ENCODE measurements at places on chromosomes 16 and 17.

DNA sequence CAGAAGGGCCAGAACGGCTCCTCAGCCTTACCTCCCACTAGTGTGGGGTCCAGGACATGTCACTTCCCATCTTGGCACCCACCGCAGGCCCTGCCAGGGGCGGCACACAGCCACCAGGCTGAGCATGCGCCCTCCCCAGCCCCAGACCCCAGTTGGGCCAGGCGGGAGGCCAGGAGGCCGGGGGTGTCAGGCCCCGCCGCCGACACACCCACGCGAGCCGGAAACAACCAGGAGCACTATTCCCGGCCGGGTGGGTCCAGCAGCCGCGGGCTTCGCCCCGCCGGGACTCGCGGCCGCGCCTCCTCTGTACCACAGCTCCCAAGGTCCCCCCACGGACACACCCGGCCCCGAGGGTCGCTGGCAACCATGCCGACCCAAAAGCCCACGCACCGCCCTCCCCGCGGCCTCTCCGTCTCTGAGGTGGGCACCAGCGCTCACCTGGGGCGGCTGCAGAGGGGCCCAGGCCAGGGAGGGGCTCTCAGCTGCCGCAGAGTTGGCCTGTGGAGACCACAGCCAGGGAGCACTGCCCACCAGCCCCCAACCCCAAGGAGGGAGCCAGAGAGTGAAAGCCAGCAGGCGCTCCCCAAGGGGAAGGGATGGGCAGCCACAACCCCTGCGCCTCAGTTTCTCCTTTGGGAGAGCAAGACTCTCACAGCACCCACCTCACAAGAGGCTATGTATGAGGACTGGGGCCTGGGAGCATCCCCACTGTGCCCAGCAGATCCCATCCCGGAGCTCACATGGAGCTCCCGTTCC, 18.0 kb downstream of the B9D1 start:
- no peak for DNase-seq

DNA sequence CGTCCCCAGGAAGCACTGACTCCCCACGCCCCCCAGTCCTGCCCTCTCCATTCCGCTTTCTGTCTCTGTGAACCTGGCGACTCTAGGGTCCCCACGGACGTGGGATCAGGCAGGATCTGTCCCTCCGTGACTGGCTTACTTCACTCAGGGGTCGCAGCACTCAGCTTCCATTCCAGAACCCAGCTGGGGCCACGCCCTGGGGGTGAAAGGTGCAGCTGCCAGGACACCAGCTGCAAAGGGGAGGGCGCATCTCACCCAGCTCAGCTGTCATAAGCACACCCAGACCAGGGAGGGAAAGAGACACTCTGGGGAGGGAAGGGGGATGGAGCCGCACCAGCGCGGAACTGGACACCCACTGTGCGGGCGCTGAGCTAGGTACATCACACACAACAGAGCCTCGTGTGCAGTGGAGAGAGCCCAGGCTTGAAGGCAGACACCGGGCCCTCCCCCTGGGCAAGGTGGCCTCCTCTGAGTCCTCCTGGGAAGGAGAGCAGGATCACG, 18.5 kb upstream of the HEXD start:
- no peak for DNase-seq

- DNase-seq: no peak
Observed at GRCh38 chr17:30594223-30594952, 117.2 kb downstream of the GOSR1 start.

GRCh38 chr17:6160232-6160555, 90.0 kb downstream of the WSCD1 start:
- DNase-seq: no peak

DNA sequence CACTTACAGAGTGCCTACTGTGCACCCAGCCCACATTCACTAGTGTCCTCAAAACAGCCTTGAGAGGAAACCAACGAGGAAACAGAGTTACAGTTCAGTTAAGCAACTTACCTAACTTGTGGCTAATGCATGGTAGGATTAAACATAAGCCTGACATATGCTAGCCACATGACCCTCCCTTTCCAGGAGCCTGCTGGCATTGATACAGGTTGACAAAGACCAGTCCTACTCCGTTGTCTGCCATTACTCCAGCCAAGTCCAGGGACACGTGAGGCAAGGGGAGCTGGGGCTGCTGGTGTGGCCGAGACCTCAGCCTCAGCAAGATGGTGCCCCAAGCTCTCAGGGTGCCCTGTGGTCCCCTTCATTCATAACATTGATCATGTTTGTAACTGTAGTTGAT, 37.9 kb downstream of the SNX20 start:
- DNase-seq: no peak

DNA sequence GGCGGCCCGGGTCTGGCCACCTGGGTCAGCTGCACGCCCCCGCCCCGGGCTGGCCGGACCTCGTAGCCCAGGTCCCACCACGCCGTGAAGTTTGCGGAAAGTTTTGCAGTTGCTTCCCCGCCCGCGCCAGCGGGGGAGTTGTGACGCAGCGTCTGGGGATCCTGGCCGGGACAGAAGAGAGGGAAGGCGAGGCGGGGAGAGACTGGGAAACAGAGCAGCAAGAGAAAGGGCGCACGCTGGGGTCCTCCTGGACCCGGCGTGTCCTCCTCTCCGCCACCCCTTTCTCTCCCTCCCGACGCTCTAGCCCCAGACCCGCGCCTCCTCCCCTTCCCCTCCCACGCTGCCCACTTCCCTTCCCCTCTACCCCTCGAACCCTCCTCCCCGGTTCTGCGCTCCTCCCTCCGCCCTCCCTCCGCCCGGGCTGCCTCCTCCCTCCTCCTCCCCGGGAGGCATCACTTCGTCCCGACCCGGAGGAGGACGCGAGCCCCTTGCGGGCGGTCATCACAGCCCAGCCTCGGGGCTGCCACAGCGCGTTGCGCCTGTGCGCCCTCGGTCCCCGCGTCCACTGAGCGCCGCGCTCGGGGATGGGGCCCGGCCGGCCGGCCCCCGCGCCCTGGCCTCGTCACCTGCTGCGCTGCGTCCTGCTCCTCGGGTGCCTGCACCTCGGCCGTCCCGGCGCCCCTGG, at the start of gene MRC2:
TSS of gene MRC2 (plus strand) at position 452 of the 685 bp plus-strand sequence. CDS start at position 585, 133 bp downstream.
- peak; percentile 36 for DNase-seq

GRCh38 chr16:49931916-49932315, 76.0 kb upstream of the ZNF423 start:
- no peak for DNase-seq

GRCh38 chr17:4766723-4767122, 5.0 kb upstream of the TM4SF5 start:
- no peak for DNase-seq

- no peak for DNase-seq
Observed at GRCh38 chr17:20026960-20027359, 17.8 kb downstream of the SPECC1 start.

- no peak for DNase-seq
Observed at GRCh38 chr17:43356999-43357398, 41.8 kb upstream of the ARL4D start.

DNA sequence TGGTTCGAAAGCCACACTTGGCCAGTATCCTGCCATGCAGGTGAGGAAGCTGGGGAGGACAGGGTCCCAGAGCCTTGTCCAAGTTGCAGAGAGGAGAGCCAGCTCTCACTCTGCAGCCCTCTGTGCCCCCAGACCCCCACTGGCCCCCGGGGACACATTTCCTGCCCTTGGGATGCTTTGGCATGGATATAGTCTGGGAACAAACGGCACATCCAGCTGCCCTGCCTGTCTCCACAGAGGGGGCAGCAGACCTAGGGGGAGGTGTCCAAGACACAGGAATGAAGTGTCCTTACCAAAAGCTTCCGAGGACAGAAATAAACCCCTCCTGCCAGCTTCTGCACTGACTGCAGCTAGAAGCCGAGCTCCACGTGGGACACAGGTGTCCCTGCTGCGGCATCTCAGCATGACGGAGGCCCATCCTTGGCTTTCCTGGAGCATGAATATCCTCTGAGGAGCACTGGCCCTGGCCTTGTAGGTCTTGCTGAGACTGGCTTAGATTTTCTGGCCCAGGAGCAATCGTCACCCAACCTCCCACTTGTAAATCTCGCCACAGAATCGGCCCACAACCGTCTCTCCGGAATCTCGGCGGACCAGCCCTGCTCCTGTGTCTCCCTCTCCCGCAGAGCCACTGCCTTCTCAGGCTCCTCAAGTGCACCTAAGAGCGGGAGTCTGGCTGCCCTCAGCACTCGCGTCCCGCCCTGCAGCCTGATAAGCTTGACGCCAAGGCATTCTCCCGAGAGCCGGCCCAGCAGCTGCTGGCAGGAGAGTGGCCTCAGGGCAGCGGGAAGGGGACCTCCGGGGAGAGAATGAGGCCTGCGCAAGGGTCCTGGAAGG, 1.1 kb upstream of the CAPN15 start:
- peak; percentile 52 for DNase-seq

- DNase-seq: no peak
Observed at GRCh38 chr17:32831627-32832243, 45.2 kb downstream of the MYO1D start.

DNA sequence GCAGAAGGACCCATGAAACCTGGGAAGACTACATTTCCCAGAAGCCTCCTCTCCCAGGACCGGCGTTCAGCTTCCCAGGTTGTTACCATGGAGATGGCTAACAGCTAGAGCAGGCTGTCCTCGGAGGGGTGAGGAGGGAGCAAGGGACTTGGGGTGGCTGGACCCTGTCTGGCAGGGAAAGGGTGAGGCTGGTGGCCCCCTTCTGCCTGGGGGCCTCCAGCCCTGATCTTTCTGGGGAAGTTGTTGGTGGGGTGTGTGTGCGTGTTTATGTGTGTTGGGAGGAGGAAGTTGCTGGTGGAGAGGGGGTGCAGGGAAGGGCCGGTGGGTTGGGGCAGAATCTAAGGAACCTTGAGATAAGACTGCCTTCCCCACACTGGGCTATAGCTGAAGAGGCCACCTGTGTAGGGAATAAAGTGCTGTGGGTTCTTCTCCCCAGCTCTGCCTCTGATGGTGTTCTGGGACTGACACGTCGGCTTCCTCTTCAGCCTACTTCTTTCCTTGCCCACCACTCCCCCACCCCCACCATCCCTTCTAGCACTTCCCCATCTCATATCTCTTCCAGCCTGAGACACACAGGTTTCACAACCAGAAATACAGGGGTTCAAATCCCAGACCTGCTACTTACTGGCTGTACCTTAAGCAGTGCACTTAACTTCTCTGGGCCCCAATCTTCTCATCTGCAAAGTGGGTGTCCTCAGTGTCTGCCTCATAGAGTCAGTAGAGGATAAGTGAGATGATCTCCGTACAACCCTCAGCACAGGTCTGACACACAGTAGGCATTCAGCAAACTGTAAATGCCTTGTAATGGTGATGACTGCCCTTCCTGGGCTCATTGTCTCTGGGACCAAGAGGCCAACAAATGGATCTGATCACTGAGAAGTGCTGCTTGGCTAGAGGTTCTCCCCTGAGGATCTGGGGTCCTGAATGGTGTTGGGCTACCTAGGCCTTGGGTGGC, at the start of gene DRC7:
TSS of gene DRC7 (plus strand) at position 82 of the 955 bp plus-strand sequence. CDS start 3,144 bp downstream, outside the sequence.
- peak; percentile 65 for DNase-seq

DNA sequence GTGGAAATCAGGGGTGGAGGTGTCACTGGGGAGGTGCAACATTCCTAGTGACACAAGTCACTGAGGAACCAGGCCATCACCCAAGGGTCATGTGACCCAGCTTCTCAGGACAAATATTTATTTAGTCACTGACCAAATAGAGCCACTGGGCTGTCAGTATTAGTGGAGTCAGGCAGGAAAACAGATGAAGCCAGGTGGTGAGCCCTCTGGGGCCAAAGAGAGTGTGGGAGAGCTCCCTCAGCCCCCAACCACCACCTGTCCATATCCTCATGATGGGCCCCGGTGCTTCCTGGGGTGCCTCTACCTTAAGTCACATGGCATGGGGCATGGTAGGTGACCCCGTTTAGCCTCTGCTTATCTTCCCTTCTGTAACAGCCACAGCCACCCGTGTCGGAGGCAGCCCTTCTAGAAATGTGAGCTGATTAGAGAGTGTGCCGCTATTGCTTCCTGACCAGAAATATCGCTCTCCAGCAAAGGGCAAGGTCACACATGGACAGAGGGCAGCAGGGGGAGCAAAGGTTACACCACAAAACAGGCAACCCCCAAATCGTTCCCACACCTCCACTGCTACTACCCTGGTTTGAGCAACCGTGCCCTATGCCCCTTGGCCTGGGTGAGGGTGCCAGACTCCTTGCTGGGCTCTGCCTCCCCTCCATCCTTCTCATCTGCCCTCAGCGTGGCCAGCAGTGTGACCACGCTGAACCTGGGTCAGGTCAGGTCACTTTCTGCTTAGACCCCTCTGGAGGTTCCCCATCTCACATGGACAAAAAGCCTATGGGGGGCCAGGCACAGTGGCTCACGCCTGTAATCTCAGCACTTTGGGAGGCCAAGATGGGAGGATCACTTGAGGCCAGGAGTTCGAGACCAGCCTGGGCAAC, 8.6 kb upstream of the AKTIP start:
- DNase-seq: peak; percentile 42

DNA sequence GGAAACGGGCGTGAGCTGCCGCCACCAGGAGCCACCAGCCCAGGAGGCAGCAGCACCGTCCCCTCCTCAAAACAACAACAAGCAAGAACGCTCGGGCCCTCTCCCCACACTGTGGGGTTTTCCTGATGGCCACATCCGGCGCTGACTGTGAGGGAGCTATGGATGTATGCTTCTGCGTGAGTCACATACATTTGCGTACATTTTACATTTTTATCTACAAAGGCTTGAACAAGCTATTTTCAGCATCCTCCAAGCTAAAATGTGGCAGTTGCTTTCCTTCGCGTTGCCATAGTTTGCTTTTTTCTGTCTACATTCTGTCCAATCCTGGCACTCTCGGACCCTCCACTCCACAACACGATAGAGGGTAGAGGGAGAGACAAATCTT, 2.0 kb upstream of the ABR start:
- DNase-seq: no peak

DNA sequence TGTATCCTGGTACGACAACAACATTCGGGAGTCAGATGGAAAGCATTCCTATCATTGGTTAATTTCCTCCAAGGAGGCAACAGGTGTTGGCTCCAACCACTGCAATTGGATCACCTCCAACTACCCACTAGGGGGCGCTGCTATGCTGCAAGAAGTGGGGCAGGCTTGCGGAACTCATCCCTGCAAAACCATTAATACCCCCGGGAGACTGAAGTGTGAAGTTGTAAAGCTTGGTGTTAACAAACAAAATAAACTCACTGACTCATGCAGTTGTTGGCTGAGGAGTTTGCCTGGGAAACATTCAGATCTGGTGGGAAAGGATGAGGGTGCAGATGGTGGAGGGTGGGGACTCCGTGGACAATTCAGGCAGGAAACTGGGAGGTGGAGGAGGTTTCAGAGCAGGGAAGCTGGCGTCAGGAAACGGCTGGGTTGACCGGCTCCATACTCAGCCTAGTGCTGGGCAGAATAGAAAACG, 84.9 kb downstream of the HS3ST2 start:
- peak; percentile 71 for DNase-seq

DNA sequence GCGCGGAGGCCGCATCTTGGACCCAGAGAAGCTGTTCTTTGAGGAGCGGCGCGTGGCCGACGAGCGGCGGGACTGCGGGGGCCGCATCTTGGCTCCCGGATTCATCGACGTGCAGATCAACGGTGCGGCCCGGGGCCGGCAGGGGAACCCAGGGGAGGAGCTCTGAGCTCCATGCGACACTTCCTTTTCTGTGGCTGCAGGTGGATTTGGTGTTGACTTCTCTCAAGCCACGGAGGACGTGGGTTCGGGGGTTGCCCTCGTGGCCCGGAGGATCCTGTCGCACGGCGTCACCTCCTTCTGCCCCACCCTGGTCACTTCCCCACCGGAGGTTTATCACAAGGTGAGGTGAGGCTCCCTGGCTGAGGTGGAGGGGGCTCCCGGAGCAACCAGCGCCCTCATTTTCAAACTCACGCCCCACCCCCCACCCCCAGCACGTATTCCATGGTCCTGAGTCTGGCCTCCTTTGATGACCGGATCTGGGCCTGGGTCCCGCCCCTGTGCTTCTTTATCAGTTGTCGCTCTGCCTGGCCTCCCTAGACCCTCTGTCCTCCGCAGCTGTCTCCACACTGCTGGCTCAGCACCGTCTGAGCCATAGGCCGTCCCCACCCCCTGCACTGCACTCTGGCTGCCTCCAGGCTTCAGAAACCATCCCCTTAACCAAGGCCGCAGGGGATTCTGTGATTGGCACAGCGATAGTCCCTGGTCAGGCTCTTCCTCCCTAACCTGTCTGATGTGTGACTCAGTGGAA, 787 bp downstream of the AMDHD2 start:
- no peak for DNase-seq
